Stimulated activated CD4-positive, alpha-beta T cell treated with anti-CD3 and anti-CD28 coated beads, TNF-alpha, amount 100 ng/mL, for 24 hours (primary cell): ENCODE measurements at places on chromosomes 4 and X.
A peak's percentile ranks its signal among the peaks of the same experiment; 100 is the strongest.

GRCh38 chrX:27350476-27350875 lies 112.7 kb downstream of the PPP4R3C start:
- no peak for DNase-seq

- DNase-seq = no peak
These were observed 7.8 kb upstream of the NPNT start for GRCh38 chr4:105887508-105887907.

- DNase-seq = no peak
These were observed 148.0 kb upstream of the SLC7A11 start for GRCh38 chr4:138389976-138390685.

DNA sequence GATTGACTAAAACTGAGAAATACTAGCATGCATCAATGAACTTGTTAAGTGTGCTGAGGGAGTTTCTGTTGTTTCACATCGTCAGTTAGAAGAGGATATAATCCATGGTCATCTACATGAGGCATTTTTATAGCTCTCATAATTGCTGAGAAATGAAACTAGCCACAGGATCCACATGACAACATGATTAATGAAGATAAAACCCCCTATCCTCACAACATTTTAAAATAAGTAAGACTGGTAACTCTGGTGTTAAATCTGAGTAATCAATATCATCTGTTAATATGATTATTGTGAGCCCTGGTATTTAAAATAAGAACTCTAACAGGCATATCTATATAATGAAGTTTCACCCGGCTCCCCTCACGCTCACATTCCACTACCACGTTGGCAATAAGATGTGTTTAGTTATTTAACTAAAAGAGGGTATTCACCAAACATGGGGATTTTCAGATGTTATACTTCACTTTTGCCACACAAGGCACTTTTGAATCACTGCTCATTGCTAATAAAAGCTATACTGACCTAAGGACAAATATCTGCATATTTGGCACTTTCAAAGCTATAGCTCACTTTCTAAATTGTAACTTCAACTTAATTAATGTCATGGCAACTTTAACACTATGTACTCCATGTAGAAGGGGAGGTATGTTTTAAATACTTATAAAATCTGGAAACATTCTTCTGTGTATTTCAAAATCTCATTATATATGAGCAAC lies 6.7 kb downstream of the UNC5C start:
- DNase-seq = no peak

DNA sequence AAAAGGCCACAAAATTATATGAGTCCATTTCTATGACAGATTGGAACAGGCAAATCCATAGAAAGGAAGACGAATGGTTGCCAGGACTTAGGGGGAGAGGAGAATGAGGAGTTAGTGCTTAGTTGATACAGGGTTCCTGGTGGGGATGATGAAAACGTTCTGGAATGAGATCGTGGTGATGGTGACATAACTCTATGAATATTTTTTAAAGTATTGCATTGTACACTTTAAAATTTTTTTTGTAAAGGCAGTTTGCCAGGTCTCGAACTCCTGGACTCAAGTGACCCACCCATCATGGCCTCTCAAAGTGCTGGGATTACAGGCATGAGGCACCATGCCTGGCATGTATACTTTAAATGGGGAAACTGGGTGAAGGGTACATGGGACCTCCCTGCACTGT lies 9.9 kb upstream of the CCNQ start:
- no peak for DNase-seq

DNA sequence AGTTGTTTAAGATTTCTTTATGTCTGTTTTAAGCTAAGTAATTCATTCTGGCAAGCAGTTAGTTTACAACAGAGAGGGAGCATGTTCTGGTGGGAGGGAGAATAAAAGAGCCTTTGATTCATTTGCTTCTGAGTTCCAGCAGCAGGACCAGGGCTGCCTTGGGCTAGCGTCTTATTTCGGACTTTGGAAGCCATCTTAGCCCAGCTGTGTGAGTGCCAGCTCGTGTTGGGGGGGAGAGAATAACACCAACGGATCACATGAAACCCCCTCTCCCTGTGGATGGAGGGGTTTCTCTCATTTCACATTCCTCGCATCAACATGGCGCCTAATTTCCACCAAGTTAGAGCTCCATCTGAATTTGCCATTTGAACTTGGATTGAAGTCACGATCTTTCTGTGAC lies 7.4 kb downstream of the GAB1 start:
- no peak for DNase-seq

- DNase-seq = no peak
These were observed 91.5 kb downstream of the COX18 start for GRCh38 chr4:72977936-72978485.

DNA sequence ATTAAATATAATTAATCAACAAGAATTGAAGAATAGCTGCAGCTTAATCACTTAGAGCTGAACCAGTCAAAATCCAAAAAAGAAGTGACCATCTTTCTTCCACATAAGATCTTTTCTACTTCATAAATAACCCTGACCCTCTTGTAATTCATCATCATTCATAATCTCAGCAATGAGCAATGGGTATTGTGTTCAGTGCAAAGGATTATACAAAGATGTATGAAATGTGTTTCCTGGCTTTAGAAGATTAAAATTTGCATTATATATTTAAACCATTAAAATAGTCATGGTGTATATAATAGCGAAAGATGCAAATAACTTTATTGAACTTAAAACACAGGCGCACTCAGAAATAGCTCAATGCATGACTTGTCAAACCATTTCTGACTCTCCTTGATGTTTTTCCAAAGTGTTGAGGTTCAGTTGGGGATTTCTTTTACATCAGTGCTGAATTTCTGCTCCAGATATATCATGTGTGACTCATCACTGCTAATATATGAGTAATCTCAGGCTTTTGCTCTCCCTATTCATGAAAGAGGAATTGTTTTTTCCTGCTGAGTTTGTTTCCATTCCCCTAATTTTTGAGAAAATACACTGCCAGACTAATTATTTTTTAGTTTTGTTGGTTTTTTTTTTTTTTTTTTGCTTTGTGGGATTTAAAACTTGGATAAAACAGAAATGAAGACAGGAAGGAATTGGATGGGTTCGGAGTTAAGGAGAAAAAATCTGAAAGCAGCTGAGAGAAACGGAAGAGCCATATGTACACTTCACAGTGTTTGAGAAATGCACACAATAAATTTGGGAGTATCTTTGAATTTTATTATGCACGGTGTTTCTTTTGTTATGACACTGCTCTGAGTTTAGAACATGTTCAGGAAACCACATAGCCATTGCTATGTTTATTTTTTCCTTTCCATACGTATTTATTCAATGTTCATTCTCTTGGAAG lies 290.1 kb upstream of the PCDH7 start:
- DNase-seq = no peak

- DNase-seq = peak; percentile 61
These were observed 24.9 kb downstream of the ARL9 start for GRCh38 chr4:56530269-56531148.

DNA sequence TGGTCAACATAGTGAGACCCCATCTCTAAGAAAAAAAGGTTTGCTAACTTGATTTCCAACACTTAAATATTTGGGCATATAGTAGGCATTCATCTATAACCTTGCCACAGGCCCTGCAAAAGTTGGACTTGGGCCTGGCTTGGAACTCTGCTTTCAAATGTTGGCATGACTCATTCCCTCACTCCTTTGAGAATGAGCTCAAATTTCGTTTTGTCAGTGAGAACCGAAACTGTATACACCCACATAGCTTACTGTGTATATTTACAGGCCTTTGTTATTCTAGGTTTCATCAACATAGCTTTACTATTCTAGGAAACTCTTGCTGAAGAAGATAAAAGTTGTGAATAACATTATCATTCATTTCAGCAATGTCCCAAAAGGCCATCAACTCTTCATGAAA lies 88.7 kb upstream of the ELOVL6 start:
- DNase-seq = no peak

DNA sequence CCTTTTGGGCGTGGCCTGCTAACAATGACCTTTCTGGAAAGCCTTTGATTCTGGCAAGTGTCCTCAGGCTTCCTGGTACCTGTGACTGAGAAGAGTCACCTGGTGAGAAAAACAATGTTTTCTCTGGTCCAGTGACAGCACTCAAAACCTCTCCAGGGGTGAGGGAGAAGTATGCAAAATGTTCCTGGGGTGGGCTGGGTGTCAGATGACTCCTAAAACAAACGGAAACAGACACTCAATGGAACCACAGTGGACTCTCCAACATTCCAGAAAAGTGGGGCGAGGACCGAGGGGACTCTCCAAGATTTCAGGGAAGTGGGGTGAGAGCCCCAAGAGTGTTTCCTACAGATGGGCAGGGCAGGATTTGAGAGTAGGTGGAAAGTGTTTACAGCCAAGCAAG lies 69.5 kb downstream of the ANAPC4 start:
- DNase-seq = no peak

DNA sequence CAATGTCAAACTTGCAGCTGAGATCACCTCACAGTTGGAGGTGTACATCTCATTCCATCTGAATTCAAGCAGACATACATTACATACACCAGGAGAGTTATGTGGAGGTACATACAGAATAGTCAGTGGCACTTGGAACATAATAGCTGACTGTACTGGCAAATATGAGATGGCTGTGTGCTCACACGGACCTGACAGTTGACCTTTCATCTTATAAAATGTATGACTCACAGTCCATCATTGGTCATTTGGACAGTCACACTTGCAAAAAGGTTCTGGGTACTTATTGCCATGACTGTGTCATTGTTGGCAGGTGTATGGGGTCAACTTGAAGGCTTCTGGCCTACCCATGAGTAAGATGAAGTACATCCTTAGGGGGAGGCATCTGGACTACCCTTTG lies 88.6 kb upstream of the WDR1 start:
- no peak for DNase-seq

DNA sequence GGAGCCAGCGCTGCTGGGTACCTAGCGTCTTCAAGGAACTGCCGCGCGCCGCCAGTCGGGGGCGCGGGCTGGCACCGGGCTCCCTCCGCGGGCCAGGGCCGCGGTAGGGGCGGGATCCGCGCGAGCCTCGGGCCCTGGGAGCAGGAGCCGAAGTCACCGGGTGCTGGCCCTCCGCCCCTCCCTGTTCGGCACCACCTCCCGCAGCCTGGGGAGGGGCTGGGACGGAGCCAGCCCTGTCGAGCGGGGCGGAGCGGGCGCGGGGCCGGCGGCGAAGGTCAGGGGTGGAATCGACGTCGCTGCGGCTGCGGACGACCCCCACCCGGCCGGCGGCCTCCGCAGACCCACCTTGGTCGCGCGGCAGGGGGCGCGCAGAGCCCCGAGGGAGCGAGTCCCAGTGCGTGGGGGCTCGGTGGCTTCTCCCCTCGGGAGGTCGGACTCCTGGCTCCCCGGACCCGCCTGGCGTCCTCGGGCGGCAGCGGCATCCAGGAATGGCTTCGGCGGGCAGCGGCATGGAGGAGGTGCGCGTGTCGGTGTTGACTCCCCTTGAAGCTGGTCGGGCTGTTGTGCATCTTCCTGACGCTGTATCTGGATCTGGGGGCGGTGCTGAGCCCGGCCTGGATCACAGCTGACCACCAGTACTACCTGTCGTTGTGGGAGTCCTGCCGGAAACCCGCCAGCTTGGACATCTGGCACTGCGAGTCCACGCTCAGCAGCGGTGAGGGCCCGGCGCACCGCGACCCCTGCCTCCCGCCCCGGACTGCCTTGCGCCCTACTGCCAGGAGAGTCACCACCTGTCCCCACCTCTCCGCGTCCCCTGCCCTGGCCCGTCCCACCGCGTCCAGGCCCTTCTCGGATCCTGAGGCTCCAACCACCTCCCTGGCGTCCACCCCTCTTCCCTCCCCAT lies 50.5 kb upstream of the FAM47C start:
- DNase-seq = no peak

DNA sequence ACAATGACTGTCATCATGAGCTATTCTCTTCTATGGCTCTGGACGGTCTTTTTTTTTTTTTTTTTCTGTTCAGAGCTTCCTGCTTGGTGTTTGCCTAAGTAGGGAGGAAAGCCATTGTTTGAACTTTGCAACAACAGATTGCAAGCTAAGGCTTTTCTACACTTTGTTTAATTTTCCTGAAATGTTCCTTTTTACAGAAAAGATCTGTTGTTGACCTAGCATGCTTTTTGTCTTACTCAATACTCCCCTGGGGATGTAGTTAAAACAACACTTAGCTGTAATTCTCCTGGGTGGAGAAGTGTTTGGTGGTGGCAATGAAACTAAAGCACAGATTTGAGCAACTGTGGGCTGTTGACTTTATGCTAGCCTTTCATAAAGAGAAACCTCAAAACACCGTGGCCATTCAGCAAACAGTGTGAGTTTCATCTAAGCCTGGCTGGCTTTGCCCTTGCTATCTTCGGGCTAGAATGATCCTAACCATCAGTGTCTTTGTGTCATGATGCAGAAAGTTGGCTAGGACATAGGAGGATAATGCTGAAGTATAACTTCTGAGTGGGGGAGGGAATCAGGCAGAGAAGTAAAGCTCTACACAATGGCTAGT lies 110.5 kb downstream of the ANXA3 start:
- DNase-seq = no peak

DNA sequence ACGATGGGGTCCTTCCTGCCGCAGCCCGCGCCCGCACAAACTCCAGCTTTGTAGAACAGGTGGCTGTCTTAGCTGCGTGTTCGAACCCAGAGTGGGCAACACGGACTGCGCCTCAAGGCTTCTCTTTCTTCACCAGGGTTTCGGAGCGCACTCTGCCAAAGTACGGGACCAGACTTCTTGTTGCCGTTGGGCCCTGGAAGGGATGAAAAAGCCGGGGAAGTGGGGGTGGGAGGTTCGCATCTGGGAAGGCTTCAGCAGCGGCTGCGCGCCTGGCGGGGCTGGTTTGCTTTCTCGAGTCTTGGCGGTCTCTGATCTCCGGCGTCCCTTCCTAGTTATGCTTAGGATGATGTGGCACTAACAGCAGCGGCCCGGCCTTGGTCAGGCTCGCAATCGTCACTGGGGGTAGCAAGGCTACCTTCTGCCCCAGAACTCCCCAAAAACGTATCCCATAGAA lies 673 bp downstream of the PARM1 start:
- DNase-seq = no peak

DNA sequence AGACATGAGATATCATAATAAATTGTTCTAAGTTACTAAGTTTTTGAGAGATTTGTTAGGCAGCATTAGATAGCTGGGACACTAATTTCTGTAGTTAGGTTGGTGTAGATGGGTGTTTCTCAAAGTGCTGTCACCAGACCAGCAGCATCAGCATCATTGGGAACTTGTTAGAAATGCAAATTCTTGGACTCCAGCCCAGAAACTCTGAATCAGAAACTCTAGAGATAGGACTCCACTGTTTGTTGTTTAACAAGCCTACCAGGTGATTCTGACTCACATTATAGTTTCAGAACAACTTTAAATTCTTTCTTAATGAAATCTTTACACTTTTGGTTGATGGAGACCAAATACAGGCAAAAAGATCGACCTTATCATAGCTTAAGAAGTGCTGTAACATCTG lies 173.7 kb downstream of the PABPC4L start:
- DNase-seq = no peak
